ENCODE measurements at places on chromosomes 3 and 15.
A peak's percentile ranks its signal among the peaks of the same experiment; 100 is the strongest.

- no peaks in the 10 kb centered on the region for H3K36me3 ChIP-seq
- H3K27me3 ChIP-seq: no peaks in the 10 kb centered on the region
- no peak overlapping the region for H3K27ac ChIP-seq
- H3K4me3 ChIP-seq: no peak overlapping the region
- no peaks in the 10 kb centered on the region for H3K4me1 ChIP-seq
Observed at GRCh38 chr15:86135041-86135440, 55.4 kb downstream of the AGBL1 start.

GRCh38 chr3:186316666-186317260 is 45.3 kb downstream of the DGKG start:
- no peaks in the 10 kb centered on the region for H3K4me1 ChIP-seq
- no peaks in the 10 kb centered on the region for H3K36me3 ChIP-seq
- no peak for DNase-seq
- H3K4me3 ChIP-seq: no peak overlapping the region
- H3K27me3 ChIP-seq: no peaks in the 10 kb centered on the region
- no peak overlapping the region for H3K27ac ChIP-seq

DNA sequence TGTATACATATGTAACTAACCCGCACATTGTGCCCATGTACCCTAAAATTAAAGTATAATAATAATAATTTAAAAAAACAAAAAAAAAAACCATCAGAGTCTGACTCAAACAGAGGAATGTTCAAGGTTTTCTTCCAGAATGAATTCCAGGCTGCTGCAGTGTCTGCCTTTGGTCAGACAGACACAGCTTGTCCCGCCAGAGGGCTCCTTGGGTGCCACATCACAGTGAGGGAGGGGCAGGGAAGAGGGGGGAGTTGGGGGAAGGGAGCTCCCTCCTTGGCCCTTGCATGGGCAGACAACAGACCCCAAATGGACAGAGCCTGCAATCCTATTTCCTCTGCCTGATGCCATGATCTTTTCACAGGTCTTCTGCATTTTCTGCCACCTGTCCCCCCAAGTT is 36.5 kb downstream of the ITGB5 start:
- peaks cover 53% of the 10 kb centered on the region for H3K4me1 ChIP-seq
- H3K36me3 ChIP-seq: no peaks in the 10 kb centered on the region
- no peak for DNase-seq
- no peak overlapping the region for H3K4me3 ChIP-seq
- H3K27ac ChIP-seq: peak overlapping the region; percentile 74
- H3K27me3 ChIP-seq: no peaks in the 10 kb centered on the region

DNA sequence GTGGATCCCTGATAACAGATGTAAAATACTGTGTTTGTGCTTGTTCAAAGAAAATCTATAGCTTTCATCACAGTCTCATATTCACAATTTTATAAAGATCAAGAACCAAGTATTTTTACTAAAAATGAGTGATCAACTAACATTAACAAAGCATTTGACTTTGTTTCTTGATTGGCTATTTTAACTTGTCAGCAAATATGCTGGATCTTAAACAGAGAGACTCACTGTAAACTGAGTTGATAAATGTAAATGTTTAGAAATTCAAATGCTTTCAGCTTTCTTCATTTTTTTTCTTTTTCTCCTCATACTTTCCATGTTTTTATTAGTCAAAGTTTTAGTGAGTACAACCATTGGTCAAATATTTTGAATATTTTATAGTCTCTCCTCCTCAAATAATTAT is 923.0 kb upstream of the NR2F2 start:
- DNase-seq: no peak
- no peak overlapping the region for H3K27ac ChIP-seq
- no peaks in the 10 kb centered on the region for H3K4me1 ChIP-seq
- no peak overlapping the region for H3K4me3 ChIP-seq
- no peaks in the 10 kb centered on the region for H3K36me3 ChIP-seq

DNA sequence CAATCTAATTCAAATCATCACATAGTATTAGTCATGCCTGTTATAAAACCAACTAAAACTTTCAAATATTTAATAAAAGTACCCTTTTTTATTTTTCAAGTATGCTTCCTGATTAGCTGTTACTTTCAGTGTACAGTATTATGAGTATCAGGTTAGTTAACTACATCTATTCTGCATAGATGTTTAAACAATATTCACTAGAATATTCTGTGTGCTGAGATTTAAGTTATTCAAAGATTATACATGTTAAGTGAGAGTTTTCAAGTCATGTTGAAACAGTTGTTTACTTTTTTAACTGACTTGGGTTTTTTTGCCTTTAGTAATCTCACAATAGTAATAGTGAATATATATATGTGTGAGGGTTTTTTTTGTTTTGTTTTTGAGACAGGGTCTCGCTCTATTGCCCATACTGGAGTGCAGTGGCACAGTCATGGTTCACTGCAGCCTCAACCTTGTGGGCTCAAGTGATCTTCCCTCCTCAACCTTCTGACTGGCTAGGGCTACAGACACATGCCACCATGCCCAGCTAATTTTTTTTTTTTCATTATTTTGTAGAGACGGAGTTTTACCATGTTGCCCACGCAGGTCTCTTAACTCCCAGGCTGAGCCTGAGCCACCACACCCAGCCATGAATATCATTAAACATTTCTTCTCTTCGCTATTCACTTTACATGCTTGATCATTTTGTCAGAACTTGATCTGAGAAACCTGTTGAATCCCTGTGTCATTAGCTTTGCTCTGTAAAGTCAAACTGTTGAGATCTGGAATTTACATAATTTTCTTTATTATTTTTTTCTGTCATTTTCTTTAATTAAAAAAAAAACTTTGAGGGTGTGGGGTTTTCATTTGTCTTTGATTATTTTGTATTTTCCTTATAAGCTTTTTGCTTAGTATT is 286.2 kb upstream of the UBE2E1 start:
- no peaks in the 10 kb centered on the region for H3K36me3 ChIP-seq
- DNase-seq: no peak
- no peak overlapping the region for H3K4me3 ChIP-seq
- no peaks in the 10 kb centered on the region for H3K27me3 ChIP-seq
- no peak overlapping the region for H3K27ac ChIP-seq

GRCh38 chr3:105527949-105528348 is 161.2 kb downstream of the ALCAM start:
- H3K36me3 ChIP-seq: no peaks in the 10 kb centered on the region
- DNase-seq: no peak
- no peaks in the 10 kb centered on the region for H3K4me1 ChIP-seq
- H3K4me3 ChIP-seq: no peak overlapping the region

DNA sequence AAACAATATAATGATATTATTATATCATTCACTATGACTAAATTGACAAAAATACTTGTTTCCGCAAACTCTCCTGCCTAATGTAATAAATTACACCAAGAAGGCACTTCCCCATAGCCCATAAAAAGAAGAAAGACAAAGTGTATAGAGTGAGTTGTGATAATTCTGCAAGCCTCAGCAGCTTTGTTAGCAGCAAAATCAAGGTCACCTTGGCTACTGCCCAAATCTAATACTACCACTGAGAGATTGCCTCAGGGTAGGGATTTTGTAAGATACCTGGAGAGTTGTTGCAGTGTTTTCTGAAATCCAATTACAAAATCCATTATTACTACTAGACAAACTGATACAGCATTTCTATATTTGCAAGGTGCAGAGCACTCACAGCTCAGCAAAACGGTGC is 503.5 kb downstream of the FGF12 start:
- H3K27me3 ChIP-seq: no peaks in the 10 kb centered on the region
- H3K27ac ChIP-seq: no peak overlapping the region
- no peak for DNase-seq
- H3K4me3 ChIP-seq: no peak overlapping the region

DNA sequence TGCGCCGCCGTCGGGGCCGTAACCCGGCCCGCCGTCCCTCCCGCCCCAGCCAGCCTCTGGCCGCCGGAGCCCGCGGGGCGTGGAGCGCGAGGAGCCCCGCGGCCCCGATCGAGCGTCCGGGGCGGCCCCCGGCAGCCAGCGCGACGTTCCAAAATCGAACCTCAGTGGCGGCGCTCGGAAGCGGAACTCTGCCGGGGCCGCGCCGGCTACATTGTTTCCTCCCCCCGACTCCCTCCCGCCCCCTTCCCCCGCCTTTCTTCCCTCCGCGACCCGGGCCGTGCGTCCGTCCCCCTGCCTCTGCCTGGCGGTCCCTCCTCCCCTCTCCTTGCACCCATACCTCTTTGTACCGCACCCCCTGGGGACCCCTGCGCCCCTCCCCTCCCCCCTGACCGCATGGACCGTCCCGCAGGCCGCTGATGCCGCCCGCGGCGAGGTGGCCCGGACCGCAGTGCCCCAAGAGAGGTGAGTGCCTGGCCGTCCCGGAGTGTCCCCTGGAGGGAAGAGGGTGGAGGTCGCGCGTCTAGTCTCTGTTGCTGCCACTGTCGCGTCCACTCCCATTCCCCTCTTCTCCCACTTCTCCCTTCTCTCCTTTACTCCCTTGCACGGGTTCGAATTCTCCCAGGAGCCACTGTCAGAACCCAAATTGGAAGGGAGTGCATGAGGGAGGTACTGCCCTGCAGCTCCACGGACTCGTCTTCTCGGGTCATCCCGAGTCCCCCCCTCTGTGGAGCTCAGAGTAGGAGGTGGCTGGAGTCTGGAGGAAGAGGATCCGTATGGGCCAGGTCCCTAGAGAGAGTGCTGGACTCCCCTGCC is 585 bp downstream of the CSK start:
- H3K36me3 ChIP-seq: no peaks in the 10 kb centered on the region
- peak overlapping the region; percentile 79 for H3K27ac ChIP-seq
- peaks cover 71% of the 10 kb centered on the region for H3K4me1 ChIP-seq
- DNase-seq: no peak
- H3K4me3 ChIP-seq: peak overlapping the region; percentile 93
- H3K27me3 ChIP-seq: no peaks in the 10 kb centered on the region

DNA sequence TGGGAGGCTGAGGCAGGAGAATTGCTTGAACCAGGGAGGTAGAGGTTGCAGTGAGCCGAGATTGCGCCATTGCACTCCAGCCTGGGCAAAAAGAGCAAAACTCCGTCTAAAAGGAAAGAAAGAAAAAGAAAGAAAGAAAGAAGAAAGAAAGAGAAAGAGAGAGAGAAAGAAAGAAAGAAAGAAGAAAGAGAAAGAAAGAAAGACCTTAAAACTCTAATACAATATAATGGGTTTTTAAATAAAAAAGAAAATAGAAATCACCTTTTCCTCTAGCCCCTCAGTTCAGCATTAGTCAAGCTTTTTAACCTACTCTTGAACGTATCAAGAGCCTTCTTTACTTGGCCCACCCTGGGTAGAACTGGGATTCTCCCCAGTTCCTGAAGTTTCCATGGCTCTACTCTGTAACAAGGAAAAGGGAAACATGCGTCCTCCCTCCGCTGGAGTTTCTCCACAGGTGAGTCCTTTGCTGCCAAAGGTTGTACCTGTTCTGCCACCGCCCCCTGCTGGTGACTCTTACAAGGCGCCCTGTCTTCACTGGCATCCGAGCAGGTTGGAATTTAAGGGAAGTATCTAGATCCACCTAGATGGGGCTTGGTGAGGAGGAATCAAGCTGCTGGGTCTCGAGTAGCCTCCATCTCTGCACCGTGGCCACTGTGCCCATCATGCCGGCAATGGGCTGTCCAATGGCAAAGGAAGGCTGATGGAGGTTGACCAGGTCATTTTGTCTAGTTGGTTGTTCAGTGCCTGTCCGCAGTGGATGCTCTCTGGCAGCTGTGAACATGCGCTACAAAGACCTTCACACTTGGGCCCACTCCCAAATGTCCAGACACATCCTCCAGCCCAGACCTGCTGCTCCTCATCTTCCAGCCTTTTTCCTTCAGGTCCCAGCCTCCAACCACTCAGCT is 20.6 kb upstream of the EPHB3 start:
- no peaks in the 10 kb centered on the region for H3K36me3 ChIP-seq
- no peak overlapping the region for H3K4me3 ChIP-seq
- H3K27ac ChIP-seq: no peak overlapping the region
- H3K27me3 ChIP-seq: no peaks in the 10 kb centered on the region
- peaks cover 8% of the 10 kb centered on the region for H3K4me1 ChIP-seq

- no peak overlapping the region for H3K4me3 ChIP-seq
- DNase-seq: no peak
- no peak overlapping the region for H3K27ac ChIP-seq
- H3K36me3 ChIP-seq: no peaks in the 10 kb centered on the region
- no peaks in the 10 kb centered on the region for H3K4me1 ChIP-seq
Observed at GRCh38 chr3:168533600-168533999, 437.9 kb upstream of the GOLIM4 start.

- no peak overlapping the region for H3K4me3 ChIP-seq
- H3K27me3 ChIP-seq: no peaks in the 10 kb centered on the region
- no peaks in the 10 kb centered on the region for H3K36me3 ChIP-seq
Observed at GRCh38 chr3:66393333-66394005, 107.4 kb downstream of the LRIG1 start.

DNA sequence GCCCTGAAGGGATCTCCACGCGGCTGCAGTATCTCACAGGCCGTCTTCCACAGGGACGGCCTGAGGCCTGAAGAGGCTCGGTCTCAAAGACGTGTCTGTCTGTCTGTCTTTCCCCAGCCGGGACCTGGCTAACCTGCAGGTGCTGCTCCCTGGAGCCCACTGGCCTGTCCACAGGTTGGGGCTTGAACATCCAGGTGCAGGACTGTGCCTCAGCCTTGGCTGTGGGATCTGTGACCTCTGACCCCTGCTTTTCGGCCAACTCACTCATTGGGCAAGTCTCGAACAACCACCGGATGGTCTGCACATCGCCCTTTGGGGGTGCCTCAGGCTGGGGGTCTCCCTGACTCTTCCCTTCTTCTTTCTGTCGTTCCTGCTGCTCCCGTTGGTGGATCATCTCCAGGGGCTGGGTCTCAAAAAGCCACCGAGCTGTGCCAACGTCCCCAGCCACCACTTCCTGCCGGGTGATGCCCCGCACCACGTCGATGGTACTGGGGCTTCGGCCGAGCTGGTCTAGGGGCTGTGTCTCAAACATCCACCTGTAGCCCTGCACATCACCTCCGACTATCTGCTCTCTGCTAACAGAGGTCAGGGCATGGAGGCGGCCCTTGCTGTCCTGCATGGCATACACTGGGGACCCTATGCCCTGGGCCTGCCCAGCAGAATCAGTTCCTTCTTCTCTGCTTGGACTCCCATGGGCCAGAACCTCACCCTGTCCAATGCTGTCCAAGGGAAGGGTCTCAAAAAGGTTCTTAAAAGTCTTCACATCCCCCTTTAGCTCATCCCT is 4.8 kb downstream of the XIRP1 start:
- H3K36me3 ChIP-seq: no peaks in the 10 kb centered on the region
- no peak overlapping the region for H3K4me3 ChIP-seq
- DNase-seq: no peak
- no peaks in the 10 kb centered on the region for H3K4me1 ChIP-seq
- no peaks in the 10 kb centered on the region for H3K27me3 ChIP-seq

- no peak for DNase-seq
- H3K4me1 ChIP-seq: no peaks in the 10 kb centered on the region
- H3K4me3 ChIP-seq: no peak overlapping the region
Observed at GRCh38 chr3:100825574-100825973, 116.3 kb downstream of the TFG start.

DNA sequence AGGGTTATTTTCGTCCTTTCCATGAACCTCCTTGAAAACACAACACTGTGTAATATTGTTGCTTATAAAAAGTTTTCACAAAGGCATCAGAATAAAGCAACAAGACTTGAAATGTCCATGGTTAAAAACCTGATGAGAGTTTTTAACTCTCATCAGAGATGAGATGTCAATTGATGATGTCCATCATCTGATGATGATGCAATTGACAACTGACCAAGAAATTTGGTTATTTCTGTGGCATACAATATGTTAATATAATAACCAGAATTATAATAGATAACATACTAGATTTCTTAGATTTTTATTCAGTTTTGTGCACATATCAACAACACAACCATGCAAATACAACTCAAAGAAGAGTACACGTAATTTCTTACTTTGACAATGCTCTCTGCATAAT is 15.5 kb upstream of the FNDC3B start:
- H3K36me3 ChIP-seq: no peaks in the 10 kb centered on the region
- no peak overlapping the region for H3K27ac ChIP-seq

GRCh38 chr3:187794731-187795130 is 49.5 kb upstream of the BCL6 start:
- H3K36me3 ChIP-seq: no peaks in the 10 kb centered on the region
- no peaks in the 10 kb centered on the region for H3K4me1 ChIP-seq
- no peaks in the 10 kb centered on the region for H3K27me3 ChIP-seq
- H3K27ac ChIP-seq: no peak overlapping the region
